A549 treated with Mapracorat at 1 μM for 4 hours (cell line): ENCODE measurements at places on chromosomes 11 and 22. TPM values are rescaled to one million over a fixed set of nuclear protein-coding genes. Genes with fewer than 3 reads are reported as not detected.

OR6T1 gene
- total RNA-seq: not detected in 5 replicates

LMO2 gene
- 0.36 to 1.1 TPM (median 0.72 TPM) in 5 replicates for total RNA-seq

RAG2 gene
- total RNA-seq: not detected in 5 replicates

ACRV1 gene
- total RNA-seq: 0.17 TPM in 1 of 5 replicates, not detected in the others

LRP4 gene
- 6.4 to 8.0 TPM (median 7.3 TPM) in 5 replicates for total RNA-seq

SLC22A8 gene
- total RNA-seq: not detected in 5 replicates

CDHR5 gene
- total RNA-seq: 0.06 to 0.26 TPM (median 0.18 TPM) in 4 of 5 replicates, not detected in the other

C1QTNF4 gene
- 0.21 TPM in 1 of 5 replicates, not detected in the others for total RNA-seq

TMA7B gene
- not detected in 5 replicates for total RNA-seq

PTGDR2 gene
- 0.05 to 0.10 TPM (median 0.08 TPM) in 4 of 5 replicates, not detected in the other for total RNA-seq

TEX54 gene
- not detected in 5 replicates for total RNA-seq
